ENCODE measurements at places on chromosomes 3 and 15. TPM values are rescaled to one million over a fixed set of nuclear protein-coding genes. Genes with fewer than 3 reads are reported as not detected.

GRCh38 chr3:177899275-177900067 lies 636.8 kb upstream of the KCNMB2 start:
- H3K27ac ChIP-seq: no peak overlapping the region
- no peaks in the 10 kb centered on the region for H3K27me3 ChIP-seq
- H3K36me3 ChIP-seq: no peaks in the 10 kb centered on the region
- H3K4me3 ChIP-seq: no peak overlapping the region
- no peak for DNase-seq

Gene ISG20
- 2.9 TPM for total RNA-seq

Gene UBE3A
- total RNA-seq: 99.3 TPM

GRCh38 chr3:104952146-104952972 lies 414.4 kb upstream of the ALCAM start:
- no peak overlapping the region for H3K4me3 ChIP-seq
- no peaks in the 10 kb centered on the region for H3K4me1 ChIP-seq
- no peak overlapping the region for H3K27ac ChIP-seq
- no peaks in the 10 kb centered on the region for H3K36me3 ChIP-seq

Gene LOXL1
- total RNA-seq: 9.3 TPM
